ENCODE measurements at places on chromosomes 16 and 17.

DNA sequence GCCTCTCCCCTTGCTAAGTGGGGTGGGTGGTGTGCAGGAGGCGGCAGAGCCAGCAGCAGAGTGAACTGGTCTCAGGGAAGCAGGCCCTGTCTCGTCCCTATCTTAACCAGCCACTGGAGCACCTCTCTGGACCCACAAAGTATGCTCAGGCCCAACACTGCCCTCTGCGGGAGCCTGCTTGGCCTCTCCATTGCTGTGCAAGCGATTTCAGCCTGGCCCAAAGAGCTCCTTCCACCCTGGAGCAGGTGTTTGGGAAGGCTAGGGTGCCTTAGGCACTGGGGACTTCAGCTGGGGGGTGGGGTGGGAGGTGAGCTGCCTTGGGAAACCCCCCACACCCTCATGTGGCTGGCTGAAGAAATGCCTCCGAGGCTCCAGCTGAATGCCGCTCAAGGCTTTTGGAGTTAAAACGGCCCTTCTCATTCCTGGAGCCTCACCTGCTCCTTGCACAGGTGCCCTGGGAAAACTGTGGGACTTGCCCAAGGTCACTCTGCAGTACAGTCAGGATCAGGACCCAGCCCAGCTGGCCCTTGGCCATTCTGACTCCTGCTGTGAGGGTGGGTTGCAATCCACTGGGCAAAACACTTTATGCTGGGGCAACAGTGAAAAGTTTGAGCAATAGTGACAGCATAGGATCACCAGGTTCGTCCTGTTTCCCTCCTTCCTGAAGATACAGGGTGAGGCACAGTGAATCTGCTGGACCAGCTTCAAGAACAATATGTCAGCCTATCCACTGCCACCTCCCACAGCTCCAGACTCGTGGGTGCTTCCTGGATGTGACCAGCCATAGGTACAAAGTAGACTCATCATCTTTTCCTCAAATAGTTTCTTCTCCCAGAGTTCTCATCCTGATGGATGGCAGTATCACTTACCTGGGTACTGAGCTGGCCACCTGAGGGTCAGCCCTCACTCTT, 5.9 kb upstream of the UBE2O start:
- DNase-seq, result peak; percentile 24

DNA sequence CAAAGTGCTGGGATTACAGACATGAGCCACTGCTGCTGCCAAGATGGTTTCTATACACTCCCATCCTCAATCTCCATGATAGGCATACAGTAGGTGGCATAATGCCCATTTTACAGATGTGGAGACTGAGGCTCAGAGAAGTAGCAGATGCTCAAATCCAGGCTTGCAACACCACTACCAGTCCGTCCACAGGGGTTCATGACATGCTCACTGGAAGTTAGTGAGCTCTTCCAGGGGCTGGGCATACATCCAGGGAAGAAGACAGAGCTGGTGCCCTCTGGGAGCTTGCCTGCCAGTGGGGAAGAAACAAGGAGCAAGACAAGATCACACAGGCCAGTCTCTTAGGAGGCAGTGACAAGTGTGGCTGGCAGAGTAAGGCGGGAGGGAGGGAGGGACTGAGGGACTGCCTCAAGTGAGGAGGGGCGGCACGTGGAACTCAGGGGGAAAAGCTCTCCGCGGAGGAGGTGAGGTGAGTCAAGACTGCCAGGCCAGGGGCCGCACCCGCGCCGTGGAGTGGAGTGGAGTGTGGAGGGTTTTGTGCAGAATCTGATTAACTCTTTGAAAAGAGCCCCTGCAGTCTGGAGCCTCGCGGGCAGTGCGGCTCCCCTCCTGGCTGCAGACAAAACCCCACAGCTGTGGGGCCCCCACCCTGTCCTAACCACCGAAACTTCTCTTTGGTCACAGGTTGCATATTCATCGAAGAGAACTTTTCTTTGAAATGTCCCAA, 27.9 kb downstream of the SREBF1 start:
- no peak for DNase-seq

DNA sequence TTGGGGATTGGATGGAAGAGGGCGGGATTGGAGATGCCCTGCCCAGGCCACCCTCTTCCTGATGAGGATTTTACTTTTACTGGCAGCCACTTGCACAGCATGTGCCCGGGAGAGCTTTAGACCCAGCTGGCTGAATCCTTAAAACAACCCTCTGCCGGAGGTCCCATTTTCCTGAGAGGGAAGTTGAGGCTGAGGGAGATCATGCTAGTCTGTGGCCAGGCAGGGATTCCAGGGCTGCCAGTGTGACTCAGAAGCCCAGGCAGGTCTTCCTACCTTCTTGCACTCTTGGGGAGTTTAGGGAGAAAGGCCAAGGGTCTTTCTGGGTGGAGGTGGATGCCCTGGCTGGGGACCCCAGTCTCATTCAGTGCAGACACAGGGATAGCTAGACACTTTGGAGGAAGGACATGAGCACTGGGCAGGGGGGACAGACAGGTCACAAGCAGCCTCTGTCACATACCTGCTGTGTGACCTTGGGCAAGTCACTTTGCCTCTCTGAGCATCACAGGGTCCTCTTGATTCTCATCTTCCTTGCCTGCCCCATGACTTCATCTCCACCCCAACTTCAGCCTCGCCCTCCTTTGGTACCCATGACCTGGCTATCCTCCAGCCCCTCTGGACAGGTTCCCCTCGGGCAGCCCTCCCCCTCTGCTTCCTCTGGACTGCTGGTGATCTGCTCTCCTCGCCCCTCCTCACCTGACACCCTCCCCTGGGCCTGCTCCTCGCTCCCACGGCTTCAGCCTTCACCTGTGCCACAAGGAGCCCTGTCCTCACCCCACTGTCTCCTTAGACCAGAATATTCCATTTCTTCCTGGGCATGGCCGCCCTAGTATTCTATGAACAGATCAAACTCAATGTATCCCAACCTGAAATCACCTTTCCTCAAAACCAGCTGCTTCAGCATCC, 11.3 kb upstream of the DCAF7 start:
- DNase-seq, result no peak

- peak; percentile 98 for DNase-seq
Observed at GRCh38 chr17:57823469-57824401, 26.1 kb downstream of the MRPS23 start.

GRCh38 chr16:58678716-58679115, 5.9 kb downstream of the SLC38A7 start:
- no peak for DNase-seq

DNA sequence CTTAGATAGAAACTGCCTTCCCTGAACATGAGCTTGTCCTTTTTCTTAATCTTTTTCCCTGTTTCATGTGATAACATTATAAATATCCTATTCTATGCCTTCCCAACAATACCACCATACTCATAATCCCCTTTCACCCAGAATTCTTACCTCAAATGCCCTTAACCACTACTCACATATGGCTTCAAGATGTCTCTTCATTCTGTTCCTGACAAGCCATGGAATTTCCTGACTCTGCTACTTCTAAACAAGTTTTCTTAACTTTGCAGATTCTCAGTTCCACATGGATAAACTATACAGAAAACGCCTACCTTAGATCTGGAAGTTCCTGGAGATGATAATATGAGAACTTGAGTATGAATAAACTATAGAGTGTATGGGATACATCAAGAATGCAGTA, 1217.8 kb downstream of the CDH8 start:
- no peak for DNase-seq

- no peak for DNase-seq
Observed at GRCh38 chr16:4690946-4691665, 2.3 kb upstream of the NUDT16L1 start.

DNA sequence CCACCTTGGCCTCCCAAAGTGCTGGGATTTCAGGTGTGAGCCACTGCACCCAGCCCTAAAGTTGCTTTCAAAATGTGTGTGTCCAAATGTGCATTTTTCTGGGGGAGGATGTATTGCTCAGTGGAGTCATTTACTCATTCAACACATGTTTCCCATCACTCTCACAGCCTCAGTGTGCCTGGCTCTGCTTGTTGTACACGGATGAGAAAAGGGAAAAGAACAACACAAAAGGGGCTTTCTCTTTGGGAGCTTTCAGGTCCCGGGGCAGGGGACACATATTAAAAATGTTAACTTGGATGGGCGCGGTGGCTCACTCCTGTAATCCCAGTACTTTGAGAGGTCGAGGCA, 1.7 kb upstream of the PPL start:
- no peak for DNase-seq
